EL (cell line): ENCODE measurements at places on chromosomes 16 and 17.

- DNase-seq = no peak
Observed at GRCh38 chr16:85240982-85241924, 129.0 kb upstream of the CIBAR2 start.

DNA sequence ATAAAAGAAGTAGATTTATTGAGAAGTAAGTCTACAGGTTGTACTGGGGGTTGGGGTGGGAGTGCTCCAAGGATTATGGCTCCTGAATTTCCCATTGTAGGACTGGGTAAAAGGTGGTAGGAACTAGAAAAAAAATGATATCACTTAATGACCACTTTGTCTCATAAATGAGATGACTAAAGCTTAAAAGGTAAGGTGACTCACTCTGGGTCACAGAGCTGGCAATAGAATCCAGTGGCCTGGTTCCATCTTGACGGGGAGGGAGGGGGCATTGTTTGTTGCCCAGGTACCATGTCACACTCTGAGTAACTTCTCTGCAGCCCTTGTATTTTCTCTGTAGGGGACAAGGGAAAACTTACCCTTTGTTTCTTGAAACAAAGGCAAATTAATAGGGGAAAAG is 126.1 kb downstream of the PITPNC1 start:
- peak; percentile 10 for DNase-seq

GRCh38 chr17:39933912-39934311 is 6.4 kb downstream of the LRRC3C start:
- no peak for DNase-seq

- DNase-seq = no peak
Observed at GRCh38 chr17:76581515-76581914, 4.1 kb downstream of the ST6GALNAC2 start.

- DNase-seq = no peak
Observed at GRCh38 chr16:85665929-85666328, 22.8 kb downstream of the GINS2 start.

- peak; percentile 53 for DNase-seq
Observed at GRCh38 chr17:58667934-58668597, 23.8 kb downstream of the TEX14 start.

DNA sequence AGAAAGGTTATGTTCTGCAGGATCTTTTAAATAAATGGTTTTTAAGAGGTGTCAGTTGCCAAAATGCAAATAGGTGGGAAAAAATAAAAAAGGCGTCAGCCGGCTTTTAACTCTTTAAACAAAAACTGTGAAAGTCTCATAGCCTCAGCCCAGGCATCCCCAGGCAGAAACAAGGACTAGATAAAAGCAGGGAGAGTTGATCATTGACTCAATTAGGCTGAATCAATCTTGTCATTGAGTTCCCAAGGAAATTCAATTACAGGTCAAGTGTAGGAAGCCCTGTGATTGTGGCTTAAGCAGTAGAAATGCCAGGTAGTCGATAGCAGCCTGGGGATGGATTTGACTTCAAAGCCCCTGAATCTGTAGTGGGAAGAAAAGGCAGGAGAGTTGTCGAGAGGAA is 30.8 kb upstream of the GUCY2D start:
- DNase-seq = no peak

- no peak for DNase-seq
Observed at GRCh38 chr17:59533694-59534093, 31.7 kb upstream of the DHX40 start.

DNA sequence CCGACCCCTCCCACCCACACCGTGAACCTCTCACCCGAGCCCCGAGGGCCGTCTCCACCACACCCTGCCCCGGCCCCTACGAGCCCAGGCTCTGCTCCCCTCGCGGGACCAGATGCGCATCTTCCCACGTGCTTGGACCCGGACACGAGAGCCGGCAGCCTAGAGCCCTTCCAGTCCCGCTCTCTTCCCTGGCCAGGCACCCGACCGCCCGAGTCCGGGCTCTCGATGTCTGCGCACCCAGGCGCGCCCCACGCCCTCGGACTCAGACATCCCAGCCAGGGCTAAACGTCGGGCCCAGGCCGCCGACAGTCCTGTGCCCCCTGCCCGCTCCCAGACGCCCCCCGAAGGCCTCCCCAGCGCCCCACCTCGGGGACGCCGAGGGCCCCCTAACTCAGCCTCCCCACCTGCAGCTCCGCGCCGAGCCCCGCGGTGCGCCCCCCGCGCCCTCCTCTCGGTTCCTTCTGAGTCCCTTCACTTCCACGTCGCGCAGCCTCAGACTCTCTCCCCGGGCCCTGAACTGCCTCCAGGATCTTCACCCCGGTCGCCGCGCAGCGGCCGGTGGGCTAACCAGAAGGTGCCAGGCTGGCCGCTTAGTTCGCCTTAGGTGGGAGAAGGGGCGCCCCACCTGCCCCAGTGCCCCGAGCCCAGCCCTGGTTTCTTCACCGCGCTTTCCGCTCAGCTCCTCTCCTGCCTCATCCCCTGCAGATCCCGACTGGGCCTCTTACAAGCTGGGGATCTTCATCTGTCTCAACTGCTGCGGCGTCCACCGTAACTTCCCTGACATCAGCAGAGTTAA is 688 bp downstream of the ADAP2 start:
- peak; percentile 21 for DNase-seq

DNA sequence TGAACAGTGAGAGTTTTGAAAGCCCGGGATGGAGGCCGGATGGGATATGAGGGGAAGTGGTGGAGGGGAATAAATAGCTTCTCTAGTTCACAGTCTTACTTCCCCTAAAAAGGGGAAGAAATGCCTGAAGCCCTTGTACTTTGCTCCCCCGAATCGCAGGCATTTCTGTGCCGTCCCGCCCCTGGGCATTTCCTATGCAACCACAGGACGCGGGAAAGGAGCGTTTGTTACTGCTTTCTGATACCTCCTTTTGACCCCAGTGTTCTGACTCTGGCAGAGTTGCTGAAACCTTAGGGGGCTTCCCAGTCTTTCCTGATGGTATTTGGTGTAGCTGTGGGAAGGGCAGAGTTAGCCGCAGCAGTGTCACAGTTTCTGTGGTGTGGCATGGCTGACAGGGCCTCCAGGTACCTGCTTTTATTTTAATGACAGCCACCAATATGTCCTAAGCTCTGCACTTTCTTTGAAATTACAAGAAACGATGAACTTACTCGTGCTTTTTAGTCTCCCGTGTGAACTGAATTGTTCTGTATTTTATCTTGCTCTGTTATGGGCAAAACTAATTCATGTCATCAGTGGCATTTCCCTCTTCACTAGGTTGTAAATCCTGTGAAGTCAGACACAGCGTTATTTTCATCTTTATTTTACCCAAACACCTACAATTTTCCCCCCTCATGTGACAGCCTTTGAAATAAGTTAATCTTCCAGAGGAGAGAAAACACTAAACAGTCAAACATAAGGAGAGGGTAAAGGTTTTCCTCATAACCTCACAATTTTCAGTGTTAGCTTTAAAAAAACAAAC is 27.1 kb downstream of the USP10 start:
- no peak for DNase-seq

DNA sequence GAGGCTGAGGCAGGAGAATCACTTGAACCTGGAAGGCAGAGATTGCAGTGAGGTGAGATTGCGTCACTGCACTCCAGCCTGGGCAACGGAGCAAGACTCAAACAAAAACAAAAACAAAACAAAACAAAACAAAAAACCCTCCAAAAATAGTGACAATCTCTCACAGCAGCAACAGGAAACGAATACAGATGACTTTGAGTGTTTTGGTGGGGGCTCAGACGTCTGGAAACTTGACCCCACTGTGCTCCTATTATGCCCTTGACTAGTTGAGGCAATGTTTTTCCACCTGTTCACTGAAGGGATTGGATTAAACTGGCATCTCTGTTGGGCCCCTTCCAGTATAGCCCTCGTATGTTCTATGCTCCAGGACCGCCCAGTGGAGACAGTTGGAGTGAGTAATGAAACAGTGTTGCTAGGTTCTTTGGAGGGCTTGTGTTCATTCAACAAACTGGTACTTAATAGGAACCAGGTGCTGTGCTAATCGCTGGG is 167.0 kb downstream of the UTP18 start:
- DNase-seq = no peak

GRCh38 chr17:32267690-32268205 is 2.1 kb downstream of the RHBDL3 start:
- peak; percentile 50 for DNase-seq

DNA sequence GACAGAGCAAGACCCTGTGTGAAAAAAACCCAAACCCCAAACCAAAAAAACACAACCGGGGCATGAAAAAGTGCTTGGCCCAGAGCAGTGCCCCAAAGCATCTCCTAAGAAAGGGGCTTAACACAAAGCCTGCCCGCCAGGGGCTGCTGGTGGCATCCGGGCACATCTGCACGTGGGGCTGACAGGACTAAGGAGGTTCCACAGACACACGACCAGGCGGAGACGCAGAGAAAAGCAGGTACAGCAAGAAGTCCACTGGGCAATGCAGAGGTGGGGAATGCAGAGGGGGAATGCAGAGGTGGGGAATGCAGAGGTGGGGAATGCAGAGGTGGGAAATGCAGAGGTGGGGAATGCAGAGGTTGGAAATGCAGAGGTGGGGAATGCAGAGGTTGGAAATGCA is 109.2 kb downstream of the ZNF778 start:
- no peak for DNase-seq

GRCh38 chr17:39327109-39327508 is 74.3 kb downstream of the FBXL20 start:
- DNase-seq = no peak

- DNase-seq = no peak
Observed at GRCh38 chr16:71439523-71439922, 2.3 kb downstream of the TLE7 start.

- DNase-seq = peak; percentile 8
Observed at GRCh38 chr16:82439678-82440293, 187.0 kb upstream of the CDH13 start.

- DNase-seq = peak; percentile 45
Observed at GRCh38 chr17:74746922-74747321, 1.5 kb upstream of the NHERF1 start.

- no peak for DNase-seq
Observed at GRCh38 chr17:40153603-40154236, 13.4 kb downstream of the CASC3 start.

DNA sequence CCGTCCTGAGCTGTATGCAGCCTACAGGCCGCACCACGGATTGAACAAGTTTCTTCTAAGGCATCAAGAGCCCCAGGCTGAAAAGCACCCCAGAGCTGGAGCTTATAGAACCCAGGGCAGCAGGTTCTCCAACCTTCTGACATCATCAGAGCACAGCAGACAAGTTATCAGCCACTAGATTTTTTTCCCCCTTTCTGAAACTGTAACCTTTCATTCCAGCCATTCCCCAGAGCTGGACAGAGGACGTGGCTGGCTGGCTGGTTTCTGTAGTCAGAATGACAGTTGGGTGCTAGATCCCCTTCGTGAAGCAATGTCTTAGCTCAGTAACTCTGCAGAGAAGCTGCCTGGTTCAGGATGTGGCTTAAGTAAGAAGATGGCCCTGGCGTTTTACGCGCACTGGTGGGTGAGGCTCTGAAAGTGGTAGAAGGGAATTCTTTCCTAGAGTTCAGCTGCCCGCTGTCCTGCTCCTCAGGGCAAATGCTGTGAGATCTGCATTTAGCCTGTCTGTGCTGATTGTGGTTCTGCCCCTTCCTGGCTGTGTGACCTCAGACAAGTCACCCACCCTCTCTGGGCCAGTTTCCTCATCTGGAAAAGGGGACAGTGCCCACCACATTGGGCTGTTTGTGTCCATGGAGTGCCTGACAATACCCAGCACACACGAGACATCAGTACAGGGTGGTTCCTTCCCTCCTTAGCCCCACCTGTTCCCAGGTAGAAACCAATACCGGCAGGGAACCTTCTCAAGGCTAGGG is 9.1 kb downstream of the DEXI start:
- no peak for DNase-seq

DNA sequence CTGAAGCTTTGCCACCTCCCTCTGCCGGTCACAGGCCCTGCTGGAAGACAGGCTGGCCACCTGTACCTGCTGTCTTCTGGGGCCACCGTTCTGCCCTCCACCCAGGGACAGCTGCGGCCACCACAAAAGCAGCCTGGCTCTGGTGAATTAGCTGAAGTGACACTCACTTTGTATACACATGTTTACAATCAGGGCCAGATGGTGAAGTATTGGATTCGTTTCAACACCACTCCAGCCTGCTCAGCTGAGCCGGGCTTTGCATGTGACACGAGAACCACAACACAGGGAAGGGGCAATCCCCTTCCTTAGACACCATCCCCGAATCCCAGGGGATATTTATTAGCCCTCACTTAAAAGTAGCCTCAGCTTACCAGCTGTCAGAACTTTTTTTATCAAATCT is 191.5 kb upstream of the RPL38 start:
- no peak for DNase-seq

GRCh38 chr16:54143934-54144571 is 142.5 kb downstream of the IRX3 start:
- DNase-seq = no peak

DNA sequence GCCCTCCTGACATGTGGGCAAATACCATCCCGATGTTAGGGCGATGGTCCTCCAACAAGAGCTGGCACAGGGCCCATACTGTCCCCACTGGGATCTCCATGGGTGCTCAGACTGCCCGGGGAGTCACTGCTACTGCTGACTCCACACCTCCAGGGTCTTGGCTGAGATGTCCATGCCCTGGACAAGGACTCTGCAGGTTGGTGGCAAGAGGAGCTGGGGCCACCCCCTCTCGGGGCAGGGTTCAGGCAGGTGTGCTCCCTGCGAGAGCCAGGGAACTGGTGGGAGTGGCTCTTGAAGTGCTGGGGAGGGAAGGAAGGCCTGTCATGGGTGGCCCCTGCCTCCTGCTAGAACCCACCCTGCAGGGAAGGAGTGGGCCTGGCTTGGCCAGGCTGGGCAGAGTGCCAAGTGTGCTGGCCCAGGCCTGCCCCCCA is 6.4 kb downstream of the CASKIN2 start:
- DNase-seq = no peak

DNA sequence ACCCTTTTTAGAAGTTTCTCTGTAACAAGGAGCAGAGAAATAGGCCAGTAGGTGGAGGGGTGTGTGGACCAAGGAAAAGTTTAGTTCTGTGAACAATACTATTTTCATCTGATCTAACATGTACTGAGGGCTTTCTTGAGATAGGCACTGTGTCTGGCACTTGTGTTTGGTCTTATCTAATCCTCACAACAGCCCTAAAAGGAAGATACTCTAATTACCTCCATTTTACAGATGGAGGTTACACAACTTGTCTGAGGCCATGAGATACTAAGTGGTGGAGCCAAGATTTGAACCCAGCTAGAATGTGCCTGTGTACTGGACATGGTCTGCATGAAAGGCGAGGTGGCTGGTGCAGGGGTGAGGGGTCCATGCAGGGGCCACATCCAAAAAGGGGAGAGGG is 4.5 kb downstream of the TNFSF12 start:
- no peak for DNase-seq
